Thyroid gland (tissue), 4 donors: ENCODE measurements at places on chromosomes 16 and 17.
A peak's percentile ranks its signal among the peaks of the same experiment; 100 is the strongest.

DNA sequence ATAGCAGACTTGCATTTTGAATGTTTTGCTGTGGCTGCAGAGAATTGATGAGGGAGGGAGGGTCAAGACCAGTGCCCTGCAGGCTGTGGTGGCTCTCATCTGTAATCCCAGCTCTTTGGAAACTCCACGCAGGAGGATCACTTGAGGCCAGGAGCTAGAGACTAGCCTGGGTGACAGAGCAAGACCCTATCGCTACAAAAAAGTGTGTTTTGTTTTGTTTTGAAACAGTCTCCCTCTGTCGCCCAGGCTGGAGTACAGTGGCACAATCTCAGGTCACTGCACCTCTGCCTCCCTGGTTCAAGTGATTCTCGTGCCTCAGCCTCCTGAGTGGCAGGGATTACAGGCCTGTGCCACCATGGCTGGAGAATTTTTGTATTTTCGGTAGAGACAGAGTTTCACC lies 1.9 kb upstream of the UBE2G1 start:
- no peak for DNase-seq

- no peak for DNase-seq
Observed at GRCh38 chr16:28607116-28607623, 2.7 kb downstream of the SULT1A1 start.

GRCh38 chr16:56862776-56863175 lies 2.2 kb upstream of the SLC12A3 start:
- no peak for DNase-seq

DNA sequence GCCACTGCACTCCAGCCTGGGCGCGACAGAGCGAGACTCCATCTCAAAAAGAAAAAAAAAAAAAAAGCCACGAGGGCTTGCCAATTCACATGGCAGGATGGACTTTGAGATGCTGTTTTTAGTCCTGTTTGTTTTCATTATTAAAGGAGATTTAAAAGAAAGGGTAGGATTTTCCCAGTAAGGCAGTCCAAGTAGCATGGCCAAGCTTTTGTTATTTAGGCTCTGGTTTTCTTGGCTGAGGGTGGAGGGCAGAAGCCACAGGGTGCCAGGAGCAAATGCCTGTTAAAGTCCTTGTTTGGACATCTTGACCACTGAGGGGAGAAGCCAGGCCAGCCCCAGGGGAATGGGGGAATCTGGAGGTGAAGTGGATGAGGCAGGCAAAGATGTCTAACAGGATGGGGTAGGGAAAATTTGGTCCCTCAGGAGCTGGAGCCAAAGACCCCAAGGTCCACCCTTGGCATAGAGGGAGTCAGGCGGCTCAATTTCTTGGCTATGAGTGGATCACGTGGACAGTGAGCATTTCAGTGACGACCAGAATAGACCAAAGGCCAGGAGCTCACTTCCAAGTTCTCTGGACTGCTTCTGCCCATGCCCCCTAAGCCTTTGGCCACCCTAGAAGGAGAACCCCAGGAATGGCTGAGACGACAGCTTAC lies 20.8 kb upstream of the PLLP start:
- peak; percentile 61 for DNase-seq

DNA sequence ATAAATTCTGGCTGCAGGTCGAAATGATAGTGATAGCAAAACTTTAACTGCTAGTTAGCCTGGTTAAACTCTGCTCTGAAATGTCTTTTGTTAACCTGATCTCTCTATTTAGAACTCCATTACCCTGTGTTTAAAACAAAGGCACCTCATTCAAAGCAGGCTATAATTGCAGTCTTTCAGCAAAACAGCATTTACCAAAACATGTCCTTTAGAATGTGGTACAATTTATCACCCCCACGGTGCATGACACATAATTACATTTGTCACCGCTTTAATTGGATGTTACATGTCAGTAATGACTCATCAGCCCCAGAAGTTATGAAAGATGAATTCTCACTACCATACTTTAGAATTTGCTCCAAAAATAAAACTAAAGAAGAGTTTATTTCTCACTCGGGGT lies 295.4 kb downstream of the TOX3 start:
- DNase-seq: no peak

- DNase-seq: no peak
Observed at GRCh38 chr17:63716426-63716825, 16.5 kb upstream of the LIMD2 start.

- no peak for DNase-seq
Observed at GRCh38 chr17:48011405-48012150, 26.0 kb downstream of the COPZ2 start.
